Cerebellar nuclear complex (tissue), 1 donor: ENCODE measurements at places on chromosomes 13 and 19.

DNA sequence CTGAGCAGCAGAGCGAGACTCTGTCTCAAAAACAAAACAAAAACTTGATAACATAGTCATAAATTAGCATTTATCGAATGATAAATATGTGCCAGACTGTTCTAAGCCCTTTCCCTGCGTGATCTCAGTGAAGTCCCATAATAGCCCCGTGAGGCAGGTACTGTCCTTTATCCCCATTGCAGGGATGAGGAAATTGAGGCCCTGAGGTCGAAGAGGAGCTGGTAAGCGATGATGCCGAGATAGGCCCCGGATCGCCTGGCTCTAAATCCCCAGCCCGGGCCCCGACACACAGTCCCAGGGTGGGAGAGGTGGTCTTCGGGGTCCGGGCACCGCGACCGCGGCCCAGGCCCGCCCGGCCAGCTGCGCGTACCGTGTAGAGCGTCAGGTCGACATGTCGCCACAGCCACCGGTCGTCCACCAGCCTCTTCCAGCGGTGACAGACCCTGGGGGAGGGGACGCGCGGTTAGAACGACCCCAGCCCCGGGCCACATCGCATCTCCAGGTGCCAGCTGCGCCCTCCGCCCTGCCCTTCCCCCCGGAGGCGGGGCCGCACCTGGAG lies 625 bp downstream of the FBXL12 start:
- DNase-seq = no peak

GRCh38 chr13:100235311-100235901 lies 146.5 kb downstream of the PCCA start:
- DNase-seq = no peak

GRCh38 chr13:60981407-60981806 lies 434.2 kb downstream of the PCDH20 start:
- no peak for DNase-seq

DNA sequence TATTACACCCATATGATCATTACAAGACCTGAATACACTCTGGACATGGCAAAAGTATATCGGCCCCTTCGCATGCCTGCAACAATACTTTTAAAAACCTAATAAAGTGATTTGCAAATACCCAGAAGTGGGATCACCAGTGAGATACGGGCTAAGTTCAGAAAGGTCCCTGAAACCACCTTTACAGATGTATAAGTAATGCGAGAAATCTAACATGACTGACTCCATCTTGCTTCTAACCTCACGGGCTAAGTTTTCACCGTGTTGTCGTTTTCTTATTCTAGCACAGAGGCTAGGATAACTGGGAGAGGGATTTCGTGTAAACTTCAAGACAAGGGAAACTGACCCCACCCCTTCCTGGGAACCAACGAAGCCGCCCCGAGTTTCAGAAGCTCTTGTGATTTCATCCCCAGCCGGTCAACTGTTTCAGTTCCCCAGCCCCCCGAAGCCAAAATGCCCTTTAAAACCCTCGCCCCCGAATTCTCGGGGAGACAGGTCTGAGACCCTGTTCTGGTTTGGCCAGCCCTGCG lies 703 bp downstream of the NEK3 start:
- DNase-seq = no peak

DNA sequence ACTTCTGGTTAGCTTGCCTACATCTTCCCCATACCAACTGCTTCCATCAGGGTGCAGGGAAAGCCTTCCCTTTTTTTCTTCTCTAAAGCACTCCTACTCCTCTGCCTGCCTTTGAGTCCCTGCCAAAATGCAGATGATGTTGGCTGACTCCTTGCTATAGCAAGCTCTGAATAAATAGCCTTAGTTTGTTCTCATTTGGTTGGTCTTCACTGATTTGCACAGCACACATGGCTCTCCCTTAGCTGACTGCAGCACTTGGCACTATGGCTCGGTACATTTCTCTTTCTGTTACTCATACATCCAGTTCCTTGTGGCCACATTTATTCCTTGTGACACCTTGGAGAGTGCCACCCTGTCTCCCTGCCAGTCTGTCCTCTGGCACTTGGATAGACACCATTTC lies 249.8 kb downstream of the DCLK1 start:
- no peak for DNase-seq

GRCh38 chr13:58655086-58655485 lies 1023.5 kb downstream of the PCDH17 start:
- no peak for DNase-seq

DNA sequence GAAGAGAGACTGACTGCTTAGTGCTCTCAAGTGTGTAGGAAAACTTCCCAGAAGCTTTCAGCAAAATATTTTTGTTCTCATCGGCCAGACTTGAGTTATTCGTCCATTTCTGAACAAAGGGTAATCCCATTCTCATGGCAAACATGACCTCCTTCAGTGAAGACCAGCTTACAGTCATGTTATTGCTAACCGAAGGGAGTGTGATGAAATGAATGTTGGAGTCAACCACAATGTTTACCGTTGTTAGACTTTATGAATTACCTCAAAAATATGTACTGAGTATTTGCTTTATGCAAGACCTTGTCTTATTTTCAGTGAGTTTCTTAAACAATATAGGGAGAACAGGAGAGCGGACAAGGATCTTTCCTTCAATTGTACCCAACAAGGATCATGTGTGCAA lies 228.6 kb downstream of the LMO7 start:
- no peak for DNase-seq

DNA sequence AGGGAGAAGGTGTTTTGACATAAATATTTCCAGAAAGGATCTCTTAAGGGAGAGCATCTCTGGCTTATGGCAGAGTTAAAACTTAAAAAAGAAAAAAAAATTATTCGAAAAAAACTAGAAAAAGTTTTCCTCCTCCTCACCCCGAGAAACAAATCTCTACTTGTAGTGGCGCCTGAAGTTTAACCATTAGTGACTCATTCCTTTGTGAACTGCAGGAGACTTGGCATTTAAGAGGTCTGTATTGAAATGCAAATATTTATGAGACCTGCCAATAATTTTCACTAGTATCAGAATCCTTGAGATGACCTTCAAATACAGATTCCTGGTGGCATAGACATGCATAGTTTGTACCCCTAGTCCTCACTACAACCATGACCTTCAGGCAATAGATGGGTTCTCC lies 64.9 kb upstream of the MED4 start:
- no peak for DNase-seq

- no peak for DNase-seq
Measured at GRCh38 chr19:44644402-44645016, 799 bp downstream of the PVR start.

DNA sequence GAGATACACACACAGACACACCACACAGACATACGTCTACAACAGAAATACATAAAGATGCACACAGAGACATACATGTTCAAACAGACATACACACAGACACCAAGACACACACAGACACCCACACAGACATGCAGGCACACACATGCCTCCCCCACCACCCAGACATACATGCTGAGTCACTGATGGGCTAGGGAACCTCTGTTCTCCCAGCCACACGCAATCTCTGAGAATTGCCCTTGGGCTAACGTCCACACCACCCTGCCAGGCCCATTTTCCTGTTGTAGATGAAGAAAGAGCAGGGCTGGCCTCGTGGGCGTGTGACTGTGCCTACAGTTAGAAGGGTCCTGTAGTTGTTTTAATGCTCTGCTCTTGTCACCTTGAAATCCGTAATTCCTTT lies 261.9 kb downstream of the KCNRG start:
- DNase-seq = no peak

DNA sequence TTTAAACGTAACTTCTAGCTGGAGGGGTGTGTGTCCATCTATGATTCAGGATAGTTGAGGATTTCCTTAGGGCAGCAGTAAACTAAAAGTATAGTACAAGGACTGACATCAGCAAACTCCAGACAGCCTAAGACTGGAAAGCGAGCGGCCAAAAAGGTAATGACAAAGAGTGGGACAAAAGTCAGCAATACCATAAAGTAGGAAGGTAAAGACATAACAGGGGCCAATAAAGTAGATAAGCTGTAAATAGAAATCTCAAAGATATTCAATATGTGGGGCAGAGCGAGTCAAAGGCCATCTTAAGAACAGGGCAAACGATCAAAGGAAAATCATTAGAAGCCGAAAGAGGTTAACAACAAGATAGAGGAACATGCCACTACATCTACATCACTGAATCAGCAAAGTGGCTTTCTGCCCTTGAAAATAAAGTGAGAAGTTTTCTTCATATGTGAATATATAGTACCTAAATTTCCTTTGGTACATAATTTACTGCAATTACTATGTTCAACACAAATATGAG lies 167.2 kb downstream of the DIAPH3 start:
- DNase-seq = no peak

DNA sequence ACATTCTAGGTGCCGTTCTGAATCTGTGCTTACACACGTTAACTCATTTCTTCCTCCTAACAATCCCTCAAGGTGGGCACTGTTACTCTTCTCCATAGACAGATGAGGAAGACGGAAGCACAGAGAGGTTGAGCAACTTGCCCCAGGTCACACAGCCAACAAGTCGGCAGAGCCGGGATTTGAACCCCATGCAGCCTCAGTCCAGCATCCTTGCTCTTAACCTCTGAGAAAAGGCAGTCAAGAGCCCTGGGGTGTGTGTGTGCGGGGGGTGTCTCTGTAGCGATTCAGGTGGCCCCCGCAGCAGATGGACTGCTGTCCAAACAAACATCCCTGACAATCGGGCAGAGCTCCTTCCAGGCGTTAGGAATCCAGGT lies 6.3 kb downstream of the PTPRS start:
- DNase-seq = no peak

- DNase-seq = no peak
Measured at GRCh38 chr13:23561261-23561660, 9.0 kb upstream of the TNFRSF19 start.

- no peak for DNase-seq
Measured at GRCh38 chr13:41467425-41467945, 10.1 kb downstream of the RGCC start.

GRCh38 chr19:33388725-33389420 lies 15.4 kb downstream of the CEBPG start:
- no peak for DNase-seq

- DNase-seq = no peak
Measured at GRCh38 chr19:18412610-18413239, 6.5 kb upstream of the SSBP4 start.

GRCh38 chr13:22053053-22053452 lies 382.2 kb downstream of the FGF9 start:
- DNase-seq = no peak

DNA sequence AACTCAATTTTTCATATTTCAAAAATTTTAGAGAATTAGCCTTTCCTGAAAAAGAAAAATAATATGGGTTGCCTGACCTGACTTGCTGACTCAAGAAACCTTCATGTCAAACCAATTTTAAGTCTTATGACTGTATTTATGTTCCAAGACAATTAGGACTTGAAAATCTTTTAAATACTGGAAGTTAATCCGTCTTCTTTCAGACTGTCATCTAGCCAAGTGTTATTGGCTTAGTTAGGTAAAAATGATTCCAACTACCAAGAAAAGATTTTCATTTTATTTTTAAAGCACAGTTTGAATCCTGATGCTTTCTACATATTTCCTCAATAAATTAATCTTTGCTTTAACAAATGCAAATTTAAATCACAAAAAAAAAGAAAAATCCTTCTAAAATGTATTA lies 337.6 kb downstream of the SLITRK6 start:
- no peak for DNase-seq

- no peak for DNase-seq
Measured at GRCh38 chr19:14166999-14167575, 30.7 kb upstream of the ASF1B start.

DNA sequence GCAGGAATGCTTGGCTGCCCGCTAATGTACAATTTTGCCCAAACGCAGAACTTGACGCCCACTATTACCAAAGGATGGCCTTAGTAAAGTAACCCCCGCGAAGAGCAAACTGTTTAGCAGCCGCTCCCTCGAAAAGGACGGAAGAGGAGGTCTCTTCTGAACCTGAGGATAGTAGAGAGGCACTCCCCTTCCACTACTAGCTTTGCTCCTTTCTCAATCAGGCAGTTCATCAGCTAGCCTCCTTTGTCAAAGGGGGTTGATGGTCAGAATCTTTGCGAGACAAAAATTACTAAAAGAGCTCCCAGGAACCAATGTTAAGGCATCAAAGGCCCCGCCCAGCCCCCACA lies 534 bp downstream of the CAB39L start:
- DNase-seq = no peak

DNA sequence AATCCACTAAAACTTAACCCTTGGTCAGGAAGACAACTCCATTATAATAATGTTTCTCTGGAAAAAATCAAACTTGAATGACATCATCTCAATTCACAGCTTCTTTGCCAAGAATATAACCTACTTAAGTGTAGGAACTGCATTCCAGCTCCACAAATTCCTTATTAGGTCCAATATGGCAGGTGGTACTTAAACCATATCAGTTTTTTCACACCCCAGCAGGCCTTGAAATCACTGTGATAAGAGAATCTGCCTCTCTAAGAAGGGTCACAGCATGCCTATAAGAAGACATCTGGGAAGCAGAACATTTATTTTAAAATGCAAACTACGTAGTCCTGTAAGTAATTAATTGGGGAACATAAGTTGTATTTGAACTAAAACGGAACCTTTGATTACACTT lies 687.8 kb downstream of the DIAPH3 start:
- no peak for DNase-seq

GRCh38 chr19:46478356-46478986 lies 7.1 kb upstream of the PNMA8A start:
- no peak for DNase-seq

DNA sequence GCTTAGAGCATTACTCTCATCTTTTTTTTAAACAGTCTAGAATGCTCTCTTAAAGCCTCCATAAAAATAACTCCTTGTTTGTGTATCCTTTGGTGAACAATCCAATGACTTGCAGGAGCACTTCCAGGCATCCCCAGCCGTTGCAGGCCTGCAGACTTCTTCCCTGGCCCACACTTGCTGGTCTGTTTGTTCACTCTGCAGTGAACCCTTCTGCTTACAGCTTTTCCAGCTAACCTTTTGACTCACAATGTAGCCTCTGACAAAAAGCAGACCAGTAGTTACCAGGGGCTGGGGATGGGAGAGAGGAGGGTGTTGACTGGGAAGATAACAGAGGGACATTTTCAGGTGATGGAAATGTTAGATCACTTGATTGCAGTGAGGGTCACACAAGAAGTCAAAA lies 9.1 kb downstream of the GPR42 start:
- DNase-seq = no peak

GRCh38 chr13:57644106-57644505 lies 12.6 kb downstream of the PCDH17 start:
- no peak for DNase-seq

DNA sequence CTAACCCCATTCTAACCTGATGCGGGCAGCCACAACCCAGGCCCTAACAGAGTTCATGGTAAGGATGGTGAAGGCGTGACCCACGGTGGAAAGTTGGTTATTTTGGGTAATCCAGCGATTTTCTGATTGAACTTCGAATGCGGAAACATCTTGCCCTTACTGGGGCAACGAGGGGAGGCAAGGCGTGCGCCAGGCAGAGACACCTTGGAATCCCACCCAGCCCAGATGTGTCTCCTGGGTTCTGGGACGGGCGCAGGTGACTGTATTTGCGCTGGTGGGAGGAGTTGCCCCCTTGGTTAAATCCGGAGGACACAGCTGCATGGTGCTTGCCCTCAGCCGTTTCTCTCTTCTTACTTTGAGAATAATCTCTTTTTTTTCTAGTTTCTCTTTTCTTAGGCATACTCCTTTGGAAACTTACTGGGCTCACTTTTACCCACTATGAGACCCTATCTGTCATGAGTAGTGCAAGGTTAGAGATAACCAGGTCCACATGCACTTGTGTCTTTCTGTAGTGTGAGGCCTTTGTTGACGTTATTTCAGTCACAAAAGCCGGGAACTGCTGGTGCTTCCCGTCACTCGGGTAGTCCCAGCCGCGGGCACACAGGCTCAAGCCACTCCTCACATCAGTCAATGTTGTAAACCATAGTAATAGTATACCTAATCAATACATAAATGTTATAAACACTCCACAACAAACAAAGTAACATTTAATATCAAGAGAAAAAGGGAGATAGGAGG lies 81.5 kb downstream of the ATP11A start:
- no peak for DNase-seq
